ENCODE measurements at places on chromosomes 5 and 9. TPM values are rescaled to one million over a fixed set of nuclear protein-coding genes. Genes with fewer than 3 reads are reported as not detected.

The PCDHA1 gene
- total RNA-seq: not detected

The FCN2 gene
- total RNA-seq: 2.0 TPM

The FNBP1 gene
- total RNA-seq: 27.7 TPM

The ECM2 gene
- total RNA-seq: 14.4 TPM

The SPINK14 gene
- total RNA-seq: not detected

The F2RL1 gene
- 3.9 TPM for total RNA-seq

The LURAP1L gene
- 4.7 TPM for total RNA-seq

The GRM6 gene
- total RNA-seq: not detected

The C7 gene
- 429 TPM for total RNA-seq

The AJM1 gene
- 5.0 TPM for total RNA-seq

The PCDHB5 gene
- total RNA-seq: 2.7 TPM

The SELENOP gene
- total RNA-seq: 193 TPM

The OR1J2 gene
- total RNA-seq: not detected

The CNOT6 gene
- total RNA-seq: 15.8 TPM

GRCh38 chr5:90095292-90096060 lies 314.1 kb downstream of the CETN3 start:
- no peak for DNase-seq

- DNase-seq: no peak
Measured at GRCh38 chr5:147216552-147217154, 18.2 kb upstream of the STK32A start.

DNA sequence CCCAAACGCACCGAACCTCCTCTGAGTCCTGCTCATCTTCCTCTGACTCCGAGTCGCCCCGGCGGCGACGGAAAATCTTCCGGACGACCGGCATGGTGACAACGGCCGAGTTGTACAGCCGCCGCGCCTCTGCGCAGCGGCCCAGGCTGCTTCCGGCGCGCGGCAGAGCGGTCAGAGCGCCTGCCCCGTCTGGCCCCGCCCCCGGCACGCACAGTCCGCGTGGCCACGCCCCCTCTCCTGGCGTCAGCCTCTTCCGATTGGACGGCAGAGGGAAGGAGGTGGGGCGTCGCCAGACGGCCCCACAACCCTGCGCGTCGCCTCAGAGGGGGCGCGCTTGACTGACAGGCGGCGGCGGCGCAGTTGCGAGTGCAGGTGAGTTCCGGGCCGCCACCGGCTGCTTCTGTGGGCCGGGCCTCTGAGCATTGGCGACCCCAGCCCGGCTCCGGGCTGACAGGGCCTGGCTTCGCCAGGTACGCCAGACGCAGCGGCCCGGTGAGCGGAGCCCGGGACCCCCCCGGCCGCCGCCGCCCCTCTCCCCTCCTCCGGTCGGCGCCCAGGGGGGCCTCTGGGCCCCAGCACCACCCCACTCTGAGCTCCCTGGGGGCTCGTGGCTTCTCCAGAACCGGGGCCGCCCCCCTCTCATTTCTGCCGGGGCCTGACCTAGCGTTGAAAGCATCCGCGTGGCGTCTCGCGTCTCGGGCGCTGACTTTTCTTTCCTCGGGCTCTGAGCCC lies at the start of the genes C9orf78 and USP20:
Gene C9orf78 (minus strand): TSS at position 148 of the 732 bp plus-strand sequence. CDS start 54 bp downstream, at position 94.
Gene USP20 (plus strand): TSS at position 331 of the 732 bp plus-strand sequence. CDS start 17,098 bp downstream, outside the sequence.
- DNase-seq: peak; percentile 96

DNA sequence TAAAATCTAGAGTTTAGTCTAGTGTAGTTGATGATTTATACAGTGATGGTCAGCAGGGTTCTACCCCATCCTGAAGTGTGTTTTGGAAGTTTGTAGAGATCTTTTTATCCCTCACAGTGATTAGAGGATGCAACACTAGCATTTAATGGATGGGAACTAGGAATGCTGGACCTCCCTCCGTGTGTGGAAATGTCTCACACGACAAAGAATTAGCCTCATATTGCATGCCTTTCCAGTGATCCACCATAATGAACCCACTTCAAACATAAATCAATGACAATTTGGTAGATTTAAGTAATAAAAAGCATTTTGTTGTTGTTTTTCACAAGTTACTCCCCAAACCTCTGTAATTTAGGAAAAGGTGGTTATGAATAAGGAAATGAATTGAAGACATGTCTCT lies 82.5 kb upstream of the LMNB1 start:
- DNase-seq: no peak

DNA sequence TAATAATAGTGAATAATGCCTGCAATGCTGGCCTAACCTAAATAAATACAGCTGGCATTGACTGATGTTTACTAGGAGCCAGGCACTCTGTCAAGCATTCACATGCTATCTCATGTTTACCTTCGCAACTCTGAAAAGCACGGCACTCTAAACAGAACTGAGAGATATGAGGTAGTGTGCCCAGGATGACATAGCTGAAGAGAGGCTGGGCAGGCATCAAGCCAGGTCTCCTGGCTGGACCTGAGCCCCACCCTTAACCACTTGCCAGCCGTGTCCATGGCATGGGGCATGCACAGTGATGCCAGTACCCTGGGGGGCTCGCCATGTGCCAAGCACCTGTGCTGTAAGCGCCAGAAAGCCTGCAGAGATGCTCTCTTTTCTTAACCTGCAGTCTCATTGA lies 119.4 kb upstream of the MVB12B start:
- no peak for DNase-seq

- DNase-seq: no peak
Measured at GRCh38 chr9:87590996-87591395, 93.3 kb downstream of the DAPK1 start.

- DNase-seq: no peak
Measured at GRCh38 chr5:73263001-73263710, 90.2 kb downstream of the TMEM174 start.

DNA sequence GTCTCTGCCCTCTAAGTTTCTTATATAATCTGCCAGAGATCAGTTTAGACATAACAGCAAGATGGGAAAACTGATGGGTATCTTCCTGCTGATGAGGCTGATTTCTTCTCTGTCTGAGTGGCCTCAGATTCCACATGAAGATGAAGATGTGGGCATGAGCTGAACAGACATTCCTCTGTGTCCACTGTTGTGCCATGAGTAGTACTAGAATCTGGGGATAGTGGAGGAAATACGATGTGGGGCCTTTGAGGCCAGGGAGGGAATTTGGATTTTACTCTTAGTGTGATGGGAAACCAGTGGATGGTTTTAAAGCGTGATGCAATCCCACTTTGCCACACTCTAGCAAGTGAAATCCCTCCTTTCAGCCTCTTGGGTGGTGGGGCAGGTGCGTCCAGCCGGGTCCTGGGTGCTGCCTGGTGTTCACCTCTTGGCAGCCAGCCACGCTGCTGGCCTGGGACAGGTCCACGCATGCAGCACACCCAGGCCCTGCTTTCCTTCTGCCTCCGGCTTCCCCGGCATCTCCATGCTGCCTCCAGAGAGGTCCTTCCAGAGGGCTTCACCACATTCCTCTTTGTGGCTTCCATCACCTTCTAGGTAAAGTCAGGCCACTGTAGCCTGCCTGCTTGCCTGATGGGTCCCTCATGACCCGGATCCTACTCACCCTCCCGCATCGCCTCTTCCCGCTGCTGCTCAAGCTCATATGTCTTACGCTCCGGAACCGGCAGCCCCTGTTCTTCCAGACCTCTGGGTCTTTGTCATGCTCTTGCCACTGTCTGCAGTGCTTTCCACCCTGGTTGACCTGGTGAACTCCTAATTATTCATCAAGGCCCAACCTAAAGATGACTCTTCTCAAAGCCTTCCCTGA lies 28.1 kb upstream of the SH3PXD2B start:
- no peak for DNase-seq

DNA sequence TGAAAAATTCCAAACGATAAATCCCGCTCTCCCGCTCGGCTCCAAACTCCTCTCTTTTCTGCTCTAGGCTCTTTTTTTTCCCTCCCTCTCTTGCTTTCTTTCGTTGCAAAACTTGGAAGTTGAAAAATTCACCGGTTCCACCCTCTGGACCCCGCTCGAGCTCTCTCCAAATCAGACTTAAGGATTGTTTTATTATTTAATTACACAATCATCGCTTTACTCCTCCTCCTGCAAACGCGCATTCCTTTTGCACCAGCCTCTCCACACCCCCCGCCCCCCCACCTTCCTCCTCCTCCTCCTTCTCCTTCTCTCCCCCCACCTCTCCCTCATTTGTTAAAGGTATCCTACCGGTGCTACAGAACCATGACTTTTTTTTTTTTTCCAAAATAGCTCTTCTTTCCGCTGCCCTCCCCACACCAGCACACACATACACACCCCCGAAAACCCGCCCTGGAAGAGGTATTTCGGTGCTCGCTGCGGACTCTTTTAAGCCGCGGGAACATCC lies 535 bp upstream of the NFIB start:
- peak; percentile 79 for DNase-seq

DNA sequence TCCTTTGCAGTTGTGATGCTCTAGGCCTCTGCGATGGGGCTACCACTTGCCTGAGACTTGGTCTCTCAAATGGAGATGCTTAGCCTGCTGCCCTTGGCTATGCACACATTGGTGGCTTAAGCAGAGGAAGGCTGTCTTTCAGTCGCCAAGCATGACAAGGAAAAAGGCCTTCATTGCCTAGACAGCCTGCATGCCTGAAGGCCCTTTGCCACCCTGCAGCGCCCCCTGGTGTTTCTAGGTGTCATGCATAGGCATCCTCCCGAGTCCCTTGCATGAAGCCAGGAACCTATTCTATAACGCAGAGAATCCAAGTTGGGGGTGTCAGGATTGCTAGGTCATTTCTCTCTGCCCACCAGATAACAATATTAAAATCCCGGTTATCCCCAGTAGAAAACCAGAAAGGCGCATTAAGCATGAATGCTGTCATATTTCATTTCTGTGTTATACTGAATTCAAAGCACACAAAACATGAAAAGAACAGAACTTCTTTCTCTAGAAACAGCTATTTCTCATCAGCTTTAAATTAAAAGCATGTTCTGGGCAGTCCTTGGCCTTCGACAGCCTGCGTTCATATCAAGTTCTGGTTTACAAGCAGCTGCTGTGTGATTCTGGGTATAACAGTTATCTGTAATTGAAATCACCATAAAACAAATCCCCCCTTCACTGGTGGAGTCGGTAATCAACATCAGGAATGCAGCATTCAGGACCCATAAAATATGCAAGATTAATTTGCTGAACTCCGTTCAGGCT lies 59.7 kb upstream of the TRPC7 start:
- peak; percentile 75 for DNase-seq

GRCh38 chr9:110579034-110579861 lies at the start of gene SVEP1:
TSS of gene SVEP1 (minus strand) at chr9:110579741. CDS start at chr9:110579543, 198 bp downstream.
- DNase-seq: peak; percentile 65

DNA sequence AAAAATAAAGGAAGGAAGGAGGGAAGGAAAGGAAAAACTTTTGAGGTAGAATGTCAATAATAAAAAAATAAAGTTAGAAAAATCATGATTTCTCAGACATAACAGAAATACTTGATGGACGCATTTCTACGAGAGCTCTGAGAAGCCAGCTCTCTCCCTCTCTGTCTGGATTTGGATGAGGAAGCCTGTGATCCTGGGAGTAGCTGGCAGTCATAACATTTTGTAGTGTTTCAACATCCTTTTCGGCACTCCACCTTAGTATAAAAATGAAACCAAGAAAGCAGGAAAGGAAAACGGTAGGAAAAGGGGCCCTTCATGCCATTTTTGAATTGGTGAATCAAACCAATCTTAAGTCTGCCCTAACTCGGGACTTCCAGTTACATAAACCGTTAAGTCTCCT lies 321.3 kb downstream of the EPB41L4A start:
- DNase-seq: no peak
